ENCODE measurements at places on chromosomes 3 and 15. TPM values are rescaled to one million over a fixed set of nuclear protein-coding genes. Genes with fewer than 3 reads are reported as not detected.

The CACNA1D gene
- 15.6 TPM for total RNA-seq

The ACAD9 gene
- total RNA-seq = 60.7 TPM

The GPR15 gene
- total RNA-seq = not detected

- no peak for DNase-seq
Measured at GRCh38 chr15:91099995-91100813, at the start of gene SV2B. SV2B (plus strand) TSS chr15:91100257; CDS start chr15:91226264, 126,007 bp downstream.

- peak; percentile 82 for DNase-seq
Measured at GRCh38 chr3:32186097-32186496, 52.4 kb upstream of the CMTM8 start.

- no peak for DNase-seq
Measured at GRCh38 chr3:131775650-131776049, 259.2 kb downstream of the CPNE4 start.

GRCh38 chr3:186510374-186511079 is 33.7 kb downstream of the CRYGS start:
- DNase-seq = no peak

The TRIM71 gene
- 68.4 TPM for total RNA-seq

DNA sequence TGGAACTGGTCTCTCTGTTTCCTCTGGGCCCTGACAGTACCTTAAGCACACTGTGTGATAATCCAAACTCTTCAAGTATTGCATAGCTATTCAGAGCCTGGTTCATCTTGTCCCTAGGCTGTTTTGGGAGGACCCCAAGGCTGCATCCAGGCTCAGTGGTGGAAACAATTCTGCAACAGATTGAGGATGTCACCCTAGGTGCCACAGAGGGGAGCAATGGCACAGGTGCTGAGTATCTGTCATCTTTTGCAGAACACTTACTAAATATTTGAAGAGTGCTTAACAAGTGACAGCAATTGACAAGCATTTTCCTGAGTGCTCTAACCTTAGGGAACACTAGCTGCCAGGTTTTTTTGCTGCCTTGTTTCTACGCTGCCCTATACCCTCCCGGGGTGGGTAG is 27.8 kb downstream of the STARD5 start:
- no peak for DNase-seq

- DNase-seq = no peak
Measured at GRCh38 chr15:77225646-77226045, 154.7 kb upstream of the TSPAN3 start.
